ENCODE measurements at places on chromosomes 11 and 22.

GRCh38 chr22:46589871-46590271 lies 30.3 kb upstream of the GRAMD4 start:
- DNase-seq: no peak

DNA sequence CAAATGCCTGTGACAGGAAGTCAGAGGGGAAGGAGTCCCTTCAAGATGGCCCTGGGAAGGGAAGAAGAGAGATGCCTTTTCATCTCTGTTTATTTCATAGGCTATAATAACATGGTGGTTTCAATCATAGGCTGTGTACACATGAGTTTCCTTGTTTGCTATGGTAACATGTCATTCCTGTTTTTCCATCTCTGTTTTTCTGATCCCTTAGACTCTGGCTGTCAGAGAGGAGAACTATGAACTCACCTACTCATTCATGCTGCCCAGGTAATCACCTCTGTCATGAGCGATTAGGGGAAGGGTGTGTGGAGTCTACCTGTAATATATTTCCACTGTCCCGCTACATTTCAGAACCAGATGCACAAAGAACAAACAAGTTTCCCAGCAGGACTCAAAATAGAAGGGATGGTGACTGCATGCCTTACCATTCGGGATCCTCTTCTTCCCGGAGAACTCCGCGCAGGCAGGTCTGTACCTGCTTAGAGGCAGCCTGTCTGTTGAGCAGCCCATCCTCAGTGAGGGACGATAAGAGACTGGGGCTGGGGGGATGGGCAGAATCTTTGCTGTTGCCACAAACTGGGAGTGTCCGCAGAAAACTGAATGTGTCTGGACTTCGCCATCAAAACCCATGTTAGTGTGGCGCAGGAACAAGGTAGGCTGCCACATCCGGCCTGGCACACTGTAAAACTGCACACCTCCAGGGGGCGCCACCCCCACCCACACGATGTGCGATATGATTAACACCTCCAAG lies 7.1 kb upstream of the PEX26 start:
- no peak for DNase-seq

DNA sequence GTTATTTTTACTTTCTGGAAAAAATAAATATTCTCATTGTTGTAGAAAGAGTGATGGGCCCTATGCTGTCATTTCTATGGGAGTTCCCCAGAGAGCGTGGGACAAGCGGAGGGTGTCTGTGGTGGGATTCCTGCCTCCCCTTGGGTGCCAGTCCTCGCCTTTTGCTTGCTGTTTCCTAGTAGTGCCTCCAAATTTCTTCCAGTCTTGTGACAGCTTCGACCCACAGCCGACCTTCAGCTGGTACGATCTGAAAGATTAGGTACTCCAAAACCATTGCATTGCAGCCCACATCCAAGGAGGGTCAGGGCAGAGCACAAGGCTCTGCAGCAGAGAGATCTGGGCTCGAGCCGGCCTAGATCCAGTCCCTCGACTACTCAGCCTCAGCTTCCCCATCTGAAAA lies 58.9 kb upstream of the EMID1 start:
- no peak for DNase-seq

DNA sequence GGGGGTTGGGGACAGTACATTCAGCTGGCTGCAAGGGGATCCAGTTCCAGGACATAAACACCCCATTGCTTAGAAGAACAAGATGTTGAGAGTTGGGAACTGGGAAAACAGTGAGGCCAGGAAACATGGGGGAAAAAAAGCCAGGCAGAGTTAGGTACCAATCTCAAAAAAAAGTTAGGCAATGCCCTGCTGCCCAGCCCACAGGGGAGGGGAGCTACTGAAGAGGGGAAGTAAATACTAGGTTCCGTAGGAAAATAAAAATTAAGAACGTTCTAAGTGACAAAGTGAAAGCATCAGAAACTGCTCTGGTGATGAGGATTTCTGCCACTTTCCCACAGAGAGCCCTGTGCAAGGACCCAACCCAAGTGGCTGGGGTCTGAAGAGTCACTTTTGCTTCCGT lies 12.0 kb downstream of the SPTBN2 start:
- DNase-seq: no peak

GRCh38 chr11:129726179-129726578 lies 89.5 kb upstream of the TMEM45B start:
- DNase-seq: no peak

GRCh38 chr11:102097186-102097585 lies 13.1 kb upstream of the YAP1 start:
- no peak for DNase-seq
